ENCODE measurements at places on chromosomes 2 and 18. TPM values are rescaled to one million over a fixed set of nuclear protein-coding genes. Genes with fewer than 3 reads are reported as not detected.
A peak's percentile ranks its signal among the peaks of the same experiment; 100 is the strongest.

FAHD2A gene
- 22.9 TPM for polyA plus RNA-seq

RAB6D gene
- polyA plus RNA-seq = not detected

PKDCC gene
- polyA plus RNA-seq = 0.82 TPM

RGPD3 gene
- polyA plus RNA-seq = 0.16 TPM

RMND5A gene
- polyA plus RNA-seq = 25.5 TPM

TLX2 gene
- polyA plus RNA-seq = not detected

DSC2 gene
- polyA plus RNA-seq = 0.01 TPM

DNA sequence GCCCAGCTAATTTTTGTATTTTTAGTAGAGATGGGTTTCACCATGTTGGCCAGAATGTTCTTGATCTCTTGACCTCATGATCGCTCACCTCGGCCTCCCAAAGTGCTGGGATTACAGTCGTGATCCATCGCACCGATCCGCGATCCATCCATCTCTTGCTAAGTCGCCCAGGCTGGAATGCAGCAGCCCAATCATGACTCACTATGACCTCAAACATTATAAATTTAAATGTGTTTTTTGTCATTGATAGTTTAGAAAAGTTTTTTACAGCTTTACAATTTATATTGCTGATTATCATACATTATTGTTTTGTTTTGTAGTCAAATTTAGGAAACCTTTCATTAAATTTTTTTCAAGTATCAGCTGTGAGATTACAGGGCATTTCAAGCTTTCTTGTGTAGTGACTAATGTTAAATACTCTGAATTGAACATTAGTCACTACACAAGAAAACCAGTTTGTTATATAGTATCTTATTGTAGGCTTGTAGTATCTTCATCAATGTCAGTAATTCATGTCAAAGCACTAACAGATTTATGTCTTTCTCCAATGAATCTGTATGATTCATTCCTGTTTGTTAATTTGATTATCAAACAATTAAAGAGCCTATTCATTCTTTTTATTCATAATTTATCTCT, 37.5 kb downstream of the NR4A2 start:
- no peak for DNase-seq
- no peaks in the 10 kb centered on the region for H3K27me3 ChIP-seq
- H3K4me1 ChIP-seq = no peaks in the 10 kb centered on the region
- no peaks in the 10 kb centered on the region for H3K36me3 ChIP-seq
- no peak overlapping the region for H3K4me3 ChIP-seq
- H3K27ac ChIP-seq = no peak overlapping the region

GRCh38 chr18:45571714-45572113, 43.6 kb upstream of the SLC14A2 start:
- DNase-seq = no peak
- no peaks in the 10 kb centered on the region for H3K27me3 ChIP-seq
- H3K27ac ChIP-seq = no peak overlapping the region

- H3K36me3 ChIP-seq = no peaks in the 10 kb centered on the region
- no peak overlapping the region for H3K27ac ChIP-seq
- no peaks in the 10 kb centered on the region for H3K4me1 ChIP-seq
Observed at GRCh38 chr2:227033471-227034148, 130.4 kb downstream of the COL4A4 start.

DNA sequence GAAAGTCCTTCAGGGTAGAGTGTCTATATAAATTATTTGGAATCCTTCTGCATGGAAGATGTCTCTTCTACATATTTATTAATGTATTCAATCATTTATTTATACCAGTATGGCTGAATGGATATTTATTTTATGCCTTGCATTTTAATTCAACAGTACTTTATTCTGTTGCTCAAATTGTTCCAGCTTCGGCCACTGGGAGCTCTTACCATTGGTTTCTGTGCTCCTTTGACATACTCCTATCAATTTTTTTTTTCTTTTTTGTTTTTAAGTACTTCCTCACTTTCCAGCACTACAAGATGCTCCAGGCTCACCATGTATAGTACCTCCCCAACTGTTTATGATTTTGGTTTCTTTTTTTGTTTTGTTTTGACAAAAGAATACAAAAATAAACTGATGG, 39.4 kb upstream of the WIPF1 start:
- no peaks in the 10 kb centered on the region for H3K36me3 ChIP-seq
- DNase-seq = no peak

DNA sequence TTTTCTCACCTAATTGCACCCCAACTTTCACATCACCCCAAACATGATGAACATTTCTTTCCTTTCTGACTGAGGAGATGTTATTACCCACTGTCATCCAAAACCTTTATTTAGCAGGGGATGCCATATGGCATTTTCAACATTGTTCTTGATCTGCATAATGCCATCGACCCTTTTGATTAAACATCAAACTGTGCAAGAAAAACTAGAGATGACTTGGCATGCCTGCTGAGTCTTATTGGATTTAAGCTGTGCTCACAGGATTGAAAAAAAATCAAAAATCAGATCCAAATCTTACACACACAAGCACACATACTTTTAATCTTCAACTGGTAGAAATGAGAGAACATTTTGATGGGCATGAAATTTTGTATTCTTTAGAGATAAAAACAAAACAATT, 536.0 kb downstream of the TMX3 start:
- no peak overlapping the region for H3K27ac ChIP-seq
- no peak for DNase-seq

DNA sequence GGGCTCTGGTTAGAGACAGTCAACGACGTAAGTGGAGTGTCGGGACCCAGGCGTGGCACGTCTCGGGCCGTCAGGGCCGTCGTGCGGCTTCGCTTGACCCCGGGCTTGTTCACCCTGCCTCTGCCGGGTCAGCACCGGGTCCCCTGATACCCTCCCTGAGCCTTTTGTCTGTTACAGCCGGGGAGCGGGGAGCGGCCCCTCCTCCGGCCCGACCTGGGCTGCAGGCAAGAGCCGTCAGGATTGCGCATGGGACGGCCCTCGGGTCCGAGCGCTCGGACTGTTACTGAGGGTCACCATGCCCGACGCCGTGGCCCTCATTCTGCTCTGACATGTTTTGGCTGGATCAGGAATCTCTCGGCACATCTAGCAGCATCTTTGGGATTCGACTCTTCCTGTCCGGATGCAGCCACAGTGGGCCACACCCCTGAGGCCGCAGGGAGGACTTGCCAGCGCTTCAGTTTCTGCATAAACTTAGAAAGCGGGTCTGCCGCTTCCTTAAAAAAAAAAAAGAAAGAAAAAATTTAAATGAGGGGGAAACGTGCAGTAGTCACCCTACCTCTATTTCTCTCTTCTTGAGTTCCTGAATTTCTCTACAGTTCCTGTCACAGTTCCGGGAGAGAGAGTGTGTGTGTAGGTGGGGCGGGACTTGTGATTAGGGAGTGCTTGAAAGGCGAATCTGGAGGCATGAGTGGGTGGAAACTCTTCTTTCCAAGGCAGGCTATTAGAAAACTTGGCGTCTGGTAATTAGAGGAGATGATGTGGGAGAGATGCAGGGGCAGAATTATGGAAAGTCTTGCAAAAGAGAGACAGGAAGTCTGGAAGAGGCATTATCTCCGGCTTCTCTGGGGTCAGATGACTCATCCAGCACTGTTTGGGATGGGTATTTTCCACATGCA, 909 bp downstream of the TMEM87B start:
- H3K4me1 ChIP-seq = peaks cover 19% of the 10 kb centered on the region
- peaks cover 8% of the 10 kb centered on the region for H3K36me3 ChIP-seq
- H3K4me3 ChIP-seq = peak overlapping the region; percentile 47

GRCh38 chr2:226550801-226551200, 248.8 kb downstream of the IRS1 start:
- DNase-seq = no peak
- H3K27ac ChIP-seq = no peak overlapping the region
- no peaks in the 10 kb centered on the region for H3K27me3 ChIP-seq
- H3K4me3 ChIP-seq = no peak overlapping the region
- H3K36me3 ChIP-seq = no peaks in the 10 kb centered on the region
- H3K4me1 ChIP-seq = no peaks in the 10 kb centered on the region

- H3K4me3 ChIP-seq = no peak overlapping the region
Observed at GRCh38 chr2:128416109-128416785, 97.6 kb upstream of the HS6ST1 start.

- no peaks in the 10 kb centered on the region for H3K4me1 ChIP-seq
- DNase-seq = no peak
- H3K27ac ChIP-seq = no peak overlapping the region
- no peaks in the 10 kb centered on the region for H3K36me3 ChIP-seq
Observed at GRCh38 chr2:206962966-206963365, 23.6 kb downstream of the CPO start.

DNA sequence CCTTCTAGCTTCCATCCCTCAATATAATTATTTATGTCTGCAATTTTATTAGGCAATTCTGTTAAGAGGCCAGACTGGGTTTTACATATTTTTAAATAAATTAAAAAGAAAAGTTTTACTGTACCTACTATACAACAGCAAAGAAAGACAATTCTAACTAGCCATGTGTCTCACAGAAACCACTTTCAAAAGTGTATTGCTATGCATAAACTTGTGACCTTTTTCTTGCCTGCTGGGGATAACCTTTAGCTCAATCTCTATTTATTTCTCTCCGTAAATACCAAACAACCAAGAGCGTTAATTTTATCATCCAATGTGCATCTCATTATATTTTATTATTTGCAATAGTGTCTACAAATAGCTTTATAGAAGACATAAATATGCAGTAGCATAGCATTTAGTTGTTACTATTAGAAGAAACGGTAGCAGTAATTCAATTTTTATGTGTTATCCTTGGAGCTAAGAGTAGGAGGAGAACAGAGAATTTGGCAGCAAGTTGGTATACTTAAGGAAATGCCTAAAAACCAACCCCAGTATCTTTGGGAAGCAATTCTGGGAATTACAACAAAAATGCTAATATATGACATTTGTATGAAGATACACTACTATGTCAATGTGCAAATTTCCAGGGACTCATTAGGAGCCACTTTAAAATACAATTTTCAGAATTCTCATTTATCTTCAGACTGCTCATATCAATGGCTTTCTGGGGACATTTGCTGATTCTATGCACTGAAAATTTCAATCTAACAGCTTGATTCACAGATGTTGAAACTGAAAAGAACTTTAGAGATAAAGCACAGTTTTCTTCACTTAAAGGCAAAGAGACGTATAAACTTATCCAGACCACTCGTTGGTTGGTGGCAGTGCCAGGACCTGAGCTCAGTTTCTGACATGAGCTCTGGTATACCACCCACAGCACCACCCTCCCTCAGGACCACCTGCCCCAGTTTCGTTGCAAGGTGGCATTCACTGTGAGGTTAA, 23.0 kb upstream of the RTN4 start:
- no peak overlapping the region for H3K4me3 ChIP-seq
- H3K4me1 ChIP-seq = no peaks in the 10 kb centered on the region
- H3K27ac ChIP-seq = no peak overlapping the region
- no peak for DNase-seq
- H3K27me3 ChIP-seq = no peaks in the 10 kb centered on the region
- no peaks in the 10 kb centered on the region for H3K36me3 ChIP-seq

- H3K4me3 ChIP-seq = no peak overlapping the region
- no peaks in the 10 kb centered on the region for H3K36me3 ChIP-seq
- H3K4me1 ChIP-seq = no peaks in the 10 kb centered on the region
- no peak for DNase-seq
- no peaks in the 10 kb centered on the region for H3K27me3 ChIP-seq
- no peak overlapping the region for H3K27ac ChIP-seq
Observed at GRCh38 chr2:131029812-131030211, 63.4 kb downstream of the FAM168B start.

DNA sequence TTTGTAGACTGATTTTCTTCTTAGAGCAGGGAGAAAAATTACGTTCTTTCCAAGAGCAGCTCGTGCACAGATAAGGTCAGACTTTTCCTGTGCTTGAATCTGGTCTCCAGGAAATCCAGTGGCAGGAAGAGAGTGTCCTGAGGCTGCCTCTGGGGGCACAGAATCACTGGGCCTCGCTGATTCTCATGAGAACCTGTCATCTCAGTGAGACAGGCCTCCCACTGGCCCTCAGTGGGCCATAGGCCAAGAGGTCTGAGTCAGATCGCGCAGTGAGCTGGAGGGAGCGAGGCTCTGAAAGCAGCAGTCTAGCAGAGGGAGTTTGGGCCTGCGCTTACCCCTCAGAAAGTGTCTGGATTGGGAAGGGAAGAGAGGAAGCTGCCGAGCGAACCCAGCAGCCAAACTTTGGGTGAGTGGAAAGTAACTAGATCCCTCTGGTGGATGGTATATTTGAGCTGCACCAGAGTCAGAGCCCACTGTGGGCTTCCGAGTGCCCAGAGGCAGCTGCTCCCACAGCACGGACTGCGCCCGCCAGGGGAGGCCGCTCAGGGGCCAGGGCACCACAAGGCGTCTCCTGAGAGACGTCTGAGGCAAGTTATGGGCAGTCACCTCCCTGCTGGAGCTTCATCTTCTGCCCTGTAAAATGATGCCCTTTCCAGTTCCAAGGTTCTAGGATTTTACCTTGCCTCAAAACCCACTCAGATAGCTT, 8.2 kb downstream of the GDF7 start:
- H3K27ac ChIP-seq = peak overlapping the region; percentile 82
- no peak overlapping the region for H3K4me3 ChIP-seq
- H3K4me1 ChIP-seq = peaks cover 88% of the 10 kb centered on the region
- H3K36me3 ChIP-seq = no peaks in the 10 kb centered on the region
- DNase-seq = peak; percentile 9

- no peaks in the 10 kb centered on the region for H3K4me1 ChIP-seq
- H3K4me3 ChIP-seq = no peak overlapping the region
- H3K27ac ChIP-seq = no peak overlapping the region
- no peaks in the 10 kb centered on the region for H3K27me3 ChIP-seq
- H3K36me3 ChIP-seq = no peaks in the 10 kb centered on the region
Observed at GRCh38 chr18:33804258-33804657, 226.2 kb downstream of the ASXL3 start.

- no peak overlapping the region for H3K4me3 ChIP-seq
- H3K36me3 ChIP-seq = no peaks in the 10 kb centered on the region
- no peaks in the 10 kb centered on the region for H3K4me1 ChIP-seq
- H3K27ac ChIP-seq = no peak overlapping the region
- DNase-seq = no peak
- no peaks in the 10 kb centered on the region for H3K27me3 ChIP-seq
Observed at GRCh38 chr18:2895391-2895790, 48.6 kb downstream of the EMILIN2 start.

- no peak for DNase-seq
- no peak overlapping the region for H3K4me3 ChIP-seq
- no peak overlapping the region for H3K27ac ChIP-seq
- no peaks in the 10 kb centered on the region for H3K27me3 ChIP-seq
Observed at GRCh38 chr2:106137731-106138521, 56.2 kb downstream of the UXS1 start.

- H3K36me3 ChIP-seq = no peaks in the 10 kb centered on the region
- H3K27me3 ChIP-seq = peaks cover 9% of the 10 kb centered on the region
- no peak overlapping the region for H3K4me3 ChIP-seq
- no peak for DNase-seq
Observed at GRCh38 chr2:200300638-200301314, 5.7 kb upstream of the SPATS2L start.

DNA sequence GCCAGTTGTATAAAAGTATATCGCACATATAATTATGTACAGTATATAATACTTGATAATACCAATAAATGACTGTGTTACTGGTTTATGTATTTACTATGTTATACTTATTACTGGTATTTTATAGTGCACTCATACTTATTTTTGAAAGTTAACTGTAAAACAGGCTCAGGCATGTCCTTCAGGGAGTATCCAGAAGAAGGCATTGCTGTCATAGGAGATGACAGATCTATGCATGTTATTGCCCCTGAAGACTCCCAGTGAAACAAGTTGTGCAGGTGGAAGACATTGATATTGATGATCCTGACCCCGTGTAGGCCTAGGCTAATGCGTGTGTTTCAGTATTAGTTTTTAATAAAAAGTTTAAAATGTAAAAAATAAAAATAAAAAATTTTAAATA, 20.3 kb upstream of the ASXL3 start:
- H3K36me3 ChIP-seq = no peaks in the 10 kb centered on the region
- H3K4me1 ChIP-seq = no peaks in the 10 kb centered on the region
- no peak overlapping the region for H3K27ac ChIP-seq
- H3K27me3 ChIP-seq = no peaks in the 10 kb centered on the region
- H3K4me3 ChIP-seq = no peak overlapping the region
